ENCODE measurements at places on chromosomes 11 and 22.

DNA sequence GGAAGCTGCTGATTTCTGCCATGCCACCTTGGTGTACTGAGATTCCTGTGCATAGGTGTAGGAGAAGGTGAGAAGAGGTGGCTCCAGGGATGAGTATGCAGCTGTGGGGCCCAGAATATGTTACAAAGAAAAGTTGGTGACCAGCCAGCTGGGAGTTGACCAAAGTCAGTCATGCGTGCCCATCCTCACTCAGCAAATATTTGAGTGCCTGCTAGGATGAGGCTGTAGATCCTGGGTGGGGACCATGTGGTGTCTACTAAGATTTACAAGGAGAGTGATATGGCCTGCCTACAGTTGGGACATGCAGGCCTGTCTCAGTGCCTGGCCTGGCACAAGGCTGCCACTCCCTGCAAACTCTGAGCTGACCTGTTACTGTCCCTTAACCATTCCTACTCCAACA is 19.4 kb downstream of the RNF185 start:
- DNase-seq: no peak

DNA sequence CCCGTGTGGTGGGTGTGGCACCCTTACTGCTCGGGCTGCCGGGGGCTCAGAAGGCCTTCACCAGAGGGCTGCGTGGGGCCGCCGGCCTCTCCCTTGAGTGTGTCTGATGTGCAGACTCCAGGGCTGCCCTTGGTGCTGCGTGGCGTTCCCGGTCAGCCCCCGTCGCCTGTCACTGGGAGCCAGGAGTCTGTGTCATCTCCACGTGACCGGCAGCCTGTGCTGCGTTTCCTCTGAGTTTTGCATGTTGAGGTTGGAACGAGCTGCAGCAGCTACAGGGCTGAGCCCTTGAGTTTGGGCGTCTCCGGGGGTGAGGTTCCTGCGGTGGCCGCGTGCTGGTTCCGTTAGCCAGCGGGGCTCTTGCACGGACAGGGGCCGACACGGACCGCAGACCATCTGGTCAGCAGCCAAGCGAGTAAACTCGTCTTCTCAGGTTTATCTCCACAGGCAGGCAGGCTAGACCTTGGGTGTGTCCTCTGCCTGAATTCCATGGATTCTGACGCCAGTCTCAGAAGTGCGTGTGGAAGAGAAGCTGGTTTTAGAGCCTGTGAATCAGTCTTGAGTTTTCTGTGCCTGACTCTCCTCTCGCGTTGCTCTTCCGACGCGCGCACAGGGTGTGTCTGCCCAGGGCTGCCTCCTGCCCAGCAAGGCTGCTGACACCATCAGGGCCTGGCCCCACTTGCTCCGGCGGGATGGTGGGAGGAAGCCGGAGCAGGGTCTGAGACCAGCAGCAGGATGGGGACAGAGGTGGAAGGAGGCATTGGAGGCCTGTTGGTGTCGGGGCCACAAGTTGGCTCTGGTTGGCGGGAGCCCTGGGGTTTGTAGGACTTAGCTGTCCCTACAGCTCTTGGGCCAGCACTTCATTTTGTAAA is 10.5 kb downstream of the PTDSS2 start:
- no peak for DNase-seq

DNA sequence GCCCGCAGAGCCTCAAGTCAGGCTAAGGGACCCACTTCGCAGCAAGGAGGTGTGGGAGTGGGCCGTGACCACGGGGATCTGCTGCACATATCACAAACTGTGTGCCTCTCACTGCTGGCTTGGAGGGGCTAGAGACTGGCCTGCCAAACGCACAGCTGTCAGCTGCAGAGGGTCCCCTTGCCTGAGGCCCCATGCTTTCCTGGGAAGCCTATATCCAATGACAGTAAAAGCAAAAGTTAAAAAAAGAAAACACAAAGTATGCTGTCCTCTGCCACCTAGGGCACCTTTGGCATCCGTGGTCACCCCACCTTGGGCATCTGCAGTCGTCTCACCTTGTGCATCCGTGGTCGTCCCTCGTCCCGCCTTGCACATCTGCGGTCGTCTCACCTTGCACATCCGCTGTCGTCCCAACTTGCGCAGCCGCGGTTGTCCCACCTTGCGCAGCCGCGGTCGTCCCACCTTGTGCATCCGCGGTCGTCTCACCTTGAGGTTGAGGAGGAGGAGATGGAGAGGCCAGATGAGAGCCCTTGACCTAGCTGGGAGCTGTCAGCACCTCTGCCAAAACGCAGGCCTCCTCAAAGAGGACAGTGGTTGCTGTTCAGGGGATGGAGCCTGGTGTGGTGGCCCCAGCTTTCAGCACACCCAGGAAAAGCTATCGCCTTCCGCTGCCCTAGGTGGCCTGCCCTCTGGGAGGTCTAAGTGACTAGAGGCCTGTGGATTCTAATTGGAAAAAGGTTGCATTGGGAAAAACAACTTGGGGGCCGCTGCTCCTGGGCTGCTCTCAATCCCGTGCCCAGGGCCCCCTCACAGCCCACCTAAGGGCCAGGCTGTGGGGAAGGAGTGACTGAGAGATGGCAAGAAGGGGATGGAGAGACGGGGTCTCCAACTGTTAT is 90.5 kb downstream of the MYEOV start:
- no peak for DNase-seq

DNA sequence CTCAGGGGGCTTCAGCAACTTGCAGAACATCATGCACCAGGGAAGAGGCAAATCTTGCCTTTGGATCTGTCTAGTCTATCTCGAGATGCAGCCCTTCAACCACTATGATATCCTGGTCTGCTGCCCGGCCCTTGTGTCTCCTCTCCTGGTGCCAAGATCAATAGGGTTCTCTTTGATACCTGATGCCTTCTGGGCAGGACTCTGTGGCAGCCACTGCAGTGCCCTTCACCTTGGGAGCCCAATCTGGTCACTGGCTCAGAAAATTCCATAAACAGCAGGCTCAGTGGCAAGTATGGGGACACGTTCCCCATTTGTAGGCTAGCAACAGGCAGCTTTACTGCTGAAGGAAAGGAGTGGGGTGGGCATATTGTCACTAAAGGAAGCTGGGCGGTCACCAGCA is 23.4 kb downstream of the SYN3 start:
- no peak for DNase-seq

Measured in smooth muscle cell of the brain vasculature (primary cell).